Stimulated activated CD8-positive, alpha-beta memory T cell treated with anti-CD3 and anti-CD28 coated beads, Interleukin-4, amount 100 ng/mL, for 1 hour (primary cell): ENCODE measurements at places on chromosomes 5 and 9.

DNA sequence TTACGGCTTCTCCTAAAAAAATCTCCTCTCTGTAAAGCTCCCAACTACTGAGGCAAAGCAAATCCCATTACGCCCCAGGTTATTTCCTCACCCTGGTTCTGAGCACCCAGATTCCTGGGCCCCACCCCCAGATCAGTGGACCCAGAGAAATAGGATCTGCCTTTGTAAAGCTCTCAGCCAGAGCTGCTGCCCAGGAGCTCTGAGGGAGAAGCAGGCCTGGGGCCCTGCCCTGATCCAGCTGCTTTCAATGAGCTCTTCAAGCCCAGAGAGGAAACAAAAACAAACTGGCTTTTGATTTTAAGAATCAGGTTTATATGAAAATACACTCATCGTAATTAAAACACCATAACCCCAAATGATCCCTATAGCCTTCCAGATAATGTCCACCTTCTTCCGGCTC is 124.5 kb downstream of the C5orf15 start:
- no peak for DNase-seq

DNA sequence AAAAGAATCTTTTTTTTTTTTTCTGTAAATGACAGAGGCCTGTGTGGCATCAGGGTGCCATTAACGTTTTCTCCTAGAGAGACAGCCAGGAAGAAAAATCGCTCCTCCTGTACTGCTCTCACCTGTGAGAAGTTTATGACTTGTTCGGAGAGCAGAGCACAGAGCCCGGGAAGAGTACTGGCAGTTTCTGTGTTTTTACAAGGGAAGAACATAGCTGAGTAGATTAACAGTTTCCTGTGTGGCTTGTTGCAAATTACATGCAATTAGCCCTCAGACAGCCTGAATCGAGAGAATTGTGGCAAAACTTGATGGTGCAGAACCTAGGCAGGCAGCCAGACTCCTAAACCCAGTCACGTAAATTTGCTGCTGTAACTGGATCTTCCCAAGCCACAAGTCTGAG is 32.1 kb downstream of the PRKACG start:
- no peak for DNase-seq

GRCh38 chr5:158431369-158432029 is 572.6 kb upstream of the CLINT1 start:
- no peak for DNase-seq

DNA sequence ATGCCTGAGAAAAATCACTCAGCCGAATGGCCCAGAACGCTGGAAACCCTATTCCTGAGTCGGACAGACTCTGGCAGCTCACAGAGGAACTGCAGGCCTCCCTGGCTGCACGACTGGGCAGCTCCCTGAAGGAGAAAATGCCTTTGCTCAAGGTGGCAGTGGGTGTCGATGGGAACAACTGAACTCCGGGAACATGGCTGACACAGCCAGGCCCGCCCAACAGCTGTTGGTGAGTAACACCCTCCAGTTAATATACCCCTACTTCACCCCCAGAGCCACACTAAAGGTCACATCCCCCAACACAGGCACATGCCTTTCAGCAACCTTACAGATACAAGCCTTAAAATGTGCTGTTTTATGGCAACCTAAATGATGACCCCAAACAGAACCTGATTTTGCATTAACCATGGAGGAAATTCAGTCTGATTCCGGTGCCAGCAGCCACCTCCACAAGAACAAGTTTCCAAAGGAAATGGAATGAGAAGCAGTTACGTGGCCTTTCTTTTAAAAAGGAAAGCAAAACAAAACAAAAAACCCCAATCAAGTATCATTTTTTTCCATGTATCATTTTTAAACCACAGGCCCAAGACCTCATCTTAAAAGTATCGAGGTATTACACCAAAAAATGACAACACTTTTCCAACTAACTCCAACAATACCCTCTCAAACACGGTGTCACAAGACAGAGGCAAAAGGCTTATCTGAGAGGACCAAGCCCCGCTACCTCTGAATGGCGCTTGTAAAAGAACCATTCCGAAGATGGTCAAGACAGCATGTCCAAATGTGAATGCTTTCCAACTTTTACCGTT is 3.1 kb downstream of the KLF9 start:
- no peak for DNase-seq

DNA sequence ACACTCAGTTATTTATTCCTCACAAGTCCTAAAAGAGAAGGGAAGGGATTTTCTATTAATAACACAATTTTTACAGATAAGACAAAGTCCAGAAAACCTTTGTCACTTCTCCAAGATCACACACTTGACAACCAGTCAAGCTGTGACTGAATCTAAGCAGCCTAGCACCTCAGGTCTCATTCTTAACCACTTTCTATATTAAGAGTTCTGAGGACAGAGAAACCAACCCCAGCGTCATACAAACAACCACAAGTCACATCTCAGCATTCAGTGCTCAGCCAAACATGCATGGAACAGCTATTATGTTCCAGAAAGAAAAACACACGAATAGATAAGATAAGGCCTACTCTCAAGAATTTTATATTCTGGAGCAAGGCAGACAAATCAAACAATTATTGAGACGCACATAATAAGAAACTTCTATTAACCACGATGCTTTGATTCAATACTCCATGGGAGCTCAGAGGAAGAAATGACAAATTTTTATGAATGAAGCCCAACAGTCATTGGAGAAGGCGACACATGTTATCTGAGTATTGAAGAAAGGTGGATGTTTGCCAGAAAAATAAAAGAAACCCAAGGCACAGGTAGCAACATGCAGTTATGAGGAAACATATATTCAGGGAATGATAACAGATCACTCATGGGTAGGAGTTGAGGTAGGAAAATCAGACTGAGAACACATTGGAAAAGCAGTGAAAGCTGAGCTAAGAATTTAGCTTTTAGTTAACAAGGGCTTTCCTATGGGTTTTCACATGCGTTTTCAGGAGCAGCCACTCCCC is 113.1 kb downstream of the HTR4 start:
- no peak for DNase-seq

GRCh38 chr9:76269789-76270188 is 124.4 kb downstream of the RFK start:
- DNase-seq = no peak

DNA sequence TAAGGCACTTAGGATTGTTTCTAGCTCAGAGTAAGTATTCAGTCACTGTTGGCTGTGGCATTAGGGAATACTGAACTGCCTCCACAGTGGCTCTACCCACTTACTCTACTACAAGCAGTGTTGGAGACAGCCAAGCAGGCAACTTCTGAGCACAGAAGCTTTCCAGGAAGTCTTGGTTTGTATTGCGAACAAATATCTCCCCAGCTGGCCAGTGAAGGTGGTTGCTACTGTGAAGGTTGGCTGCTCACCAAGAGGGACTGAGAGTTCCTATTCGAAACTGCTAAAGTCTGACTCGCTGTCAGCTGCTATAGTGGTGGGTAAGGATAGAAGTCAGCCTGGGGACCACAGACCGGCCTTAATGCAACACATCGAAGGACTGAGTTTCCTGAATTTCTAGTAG is 319.1 kb downstream of the KIF4B start:
- DNase-seq = no peak

- DNase-seq = no peak
Measured at GRCh38 chr5:132839426-132840301, 9.2 kb upstream of the SHROOM1 start.

DNA sequence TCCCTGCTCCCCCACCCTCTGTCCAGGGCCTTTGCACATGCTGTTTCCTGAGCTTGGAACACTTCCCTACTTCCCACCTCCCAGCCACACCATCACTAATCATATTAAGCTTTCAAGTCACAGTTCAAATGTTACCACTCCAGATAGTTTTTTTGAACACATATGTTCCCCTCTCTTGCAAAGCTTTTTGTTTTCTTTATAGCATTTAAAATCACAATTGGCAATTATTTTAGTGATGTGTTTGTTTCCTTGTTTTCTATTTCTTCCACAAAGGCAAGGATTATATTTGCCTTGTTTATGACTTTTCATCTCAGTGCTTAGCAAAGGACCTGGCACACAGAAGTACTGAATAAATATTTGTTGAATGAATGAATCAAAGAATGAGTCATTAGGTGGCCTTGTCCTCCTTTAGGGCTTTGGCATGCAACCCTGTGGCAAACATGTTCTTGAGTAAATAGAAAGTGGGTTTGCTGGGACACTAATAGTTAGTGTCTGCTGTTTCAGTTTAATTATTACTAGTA is 386.8 kb downstream of the FGF10 start:
- DNase-seq = no peak

GRCh38 chr9:127989094-127989493 is 8.3 kb upstream of the EEIG1 start:
- no peak for DNase-seq
